ENCODE measurements at places on chromosomes 6 and 20.

- DNase-seq, result no peak
Measured at GRCh38 chr6:39882531-39882899, 51.7 kb downstream of the MOCS1 start.

- DNase-seq, result no peak
Measured at GRCh38 chr20:60558486-60558885, 600.3 kb downstream of the CDH26 start.

GRCh38 chr6:75512591-75512990 is 19.0 kb upstream of the FILIP1 start:
- no peak for DNase-seq

DNA sequence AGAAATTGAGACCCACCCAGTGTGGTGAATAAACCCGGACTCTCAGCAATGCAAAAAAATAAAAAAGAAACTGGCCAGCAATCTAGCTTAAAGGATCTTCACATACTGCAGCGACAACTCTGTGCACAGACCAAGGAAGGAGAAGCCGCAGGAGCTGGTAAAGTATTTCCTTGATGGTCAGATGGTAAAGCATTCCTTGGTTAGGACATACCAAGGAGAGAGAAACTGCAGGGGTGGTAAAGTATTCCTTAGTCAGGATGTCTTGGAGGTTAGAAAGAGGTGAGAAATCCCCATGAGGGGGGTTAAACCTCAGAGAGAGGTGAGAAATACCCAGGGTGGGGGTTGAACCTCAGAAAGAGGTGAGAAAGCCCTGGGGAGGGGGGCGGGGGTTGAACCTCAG is 86.8 kb downstream of the PLG start:
- no peak for DNase-seq

GRCh38 chr20:17641993-17642392 is 40.0 kb downstream of the RRBP1 start:
- DNase-seq, result no peak

DNA sequence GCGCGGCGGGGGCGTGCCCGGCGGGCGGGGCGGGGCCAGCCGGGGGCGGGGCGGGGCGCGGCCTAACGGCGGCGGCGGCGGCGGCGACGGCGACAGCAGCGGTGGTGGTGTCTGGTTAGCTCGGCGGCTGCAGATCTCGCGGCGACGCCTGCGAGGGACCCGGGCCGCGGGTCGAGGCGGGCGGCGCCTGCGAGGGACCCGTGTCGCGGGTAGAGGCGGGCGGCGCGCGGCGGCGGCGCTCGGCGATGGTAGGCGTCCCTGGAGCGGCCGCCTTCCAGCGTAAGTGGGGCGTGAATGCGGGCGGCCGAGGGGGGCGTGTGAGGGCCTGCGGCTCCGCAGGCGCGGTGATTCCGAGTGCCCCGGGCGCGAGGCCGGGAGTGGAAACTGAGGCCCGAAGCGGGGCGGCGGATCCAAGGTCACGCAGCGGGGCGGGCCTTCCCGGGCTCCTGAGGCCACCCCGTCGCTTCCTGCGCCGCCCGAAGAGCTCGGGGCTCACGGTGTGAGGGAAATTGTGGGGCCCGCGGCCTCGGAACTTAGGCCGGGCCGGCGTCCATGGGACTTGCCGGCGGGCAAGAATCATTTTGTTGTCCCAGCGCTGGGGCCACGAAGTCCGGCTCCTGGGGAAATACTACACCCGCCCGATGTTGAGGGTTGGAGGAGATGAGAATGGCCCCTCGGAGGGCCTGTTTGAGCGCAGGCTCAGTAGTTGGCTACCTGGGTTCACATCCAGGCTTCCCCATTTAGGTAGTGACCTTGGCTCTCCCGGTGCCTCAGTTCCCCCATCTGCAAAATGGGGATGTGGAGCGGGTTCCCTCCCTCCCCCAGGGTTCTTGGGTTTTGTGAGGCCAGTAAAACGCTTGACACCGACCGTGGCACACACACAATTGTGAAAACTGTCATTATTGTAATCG is at the start of gene CBFA2T2:
Gene CBFA2T2 (plus strand): TSS at position 74 of the 911 bp plus-strand sequence. CDS start 172 bp downstream, at position 246.
- DNase-seq, result peak; percentile 42

- DNase-seq, result no peak
Measured at GRCh38 chr6:4451081-4451480, 315.7 kb upstream of the ECI2 start.

DNA sequence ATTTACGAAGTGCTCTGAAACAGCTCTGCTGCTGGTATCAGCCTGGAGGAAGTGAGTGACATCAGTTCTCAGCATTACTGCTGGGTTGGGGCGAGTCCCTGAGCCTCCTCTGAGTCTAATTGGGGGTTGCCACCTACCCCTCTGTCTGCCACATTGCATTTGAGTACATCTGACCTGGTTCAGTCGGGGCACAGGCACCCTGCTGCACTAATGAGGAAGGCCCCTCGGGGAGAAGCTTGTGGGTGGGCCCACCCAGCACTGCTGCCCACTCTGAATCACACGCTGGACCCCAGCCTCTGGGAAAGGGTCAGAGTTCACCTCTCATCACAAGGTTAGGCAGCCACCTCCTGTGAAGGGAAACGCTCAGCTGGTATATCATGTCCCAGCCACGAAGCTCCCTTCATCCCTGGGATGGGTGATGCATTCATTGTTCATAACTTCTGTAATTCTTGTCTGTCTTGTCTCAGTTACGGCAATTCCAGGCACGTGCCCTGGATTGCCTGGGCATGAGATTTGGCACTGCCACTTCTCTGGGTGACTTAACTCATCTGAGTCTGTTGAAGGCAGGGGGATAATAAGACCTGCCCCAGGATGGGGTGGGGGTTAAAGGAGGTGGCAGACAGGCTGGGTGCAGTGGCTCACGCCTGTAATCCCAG is 13.3 kb downstream of the DNMT3B start:
- DNase-seq, result no peak

- DNase-seq, result no peak
Measured at GRCh38 chr20:58136149-58136484, 92.3 kb downstream of the ANKRD60 start.

DNA sequence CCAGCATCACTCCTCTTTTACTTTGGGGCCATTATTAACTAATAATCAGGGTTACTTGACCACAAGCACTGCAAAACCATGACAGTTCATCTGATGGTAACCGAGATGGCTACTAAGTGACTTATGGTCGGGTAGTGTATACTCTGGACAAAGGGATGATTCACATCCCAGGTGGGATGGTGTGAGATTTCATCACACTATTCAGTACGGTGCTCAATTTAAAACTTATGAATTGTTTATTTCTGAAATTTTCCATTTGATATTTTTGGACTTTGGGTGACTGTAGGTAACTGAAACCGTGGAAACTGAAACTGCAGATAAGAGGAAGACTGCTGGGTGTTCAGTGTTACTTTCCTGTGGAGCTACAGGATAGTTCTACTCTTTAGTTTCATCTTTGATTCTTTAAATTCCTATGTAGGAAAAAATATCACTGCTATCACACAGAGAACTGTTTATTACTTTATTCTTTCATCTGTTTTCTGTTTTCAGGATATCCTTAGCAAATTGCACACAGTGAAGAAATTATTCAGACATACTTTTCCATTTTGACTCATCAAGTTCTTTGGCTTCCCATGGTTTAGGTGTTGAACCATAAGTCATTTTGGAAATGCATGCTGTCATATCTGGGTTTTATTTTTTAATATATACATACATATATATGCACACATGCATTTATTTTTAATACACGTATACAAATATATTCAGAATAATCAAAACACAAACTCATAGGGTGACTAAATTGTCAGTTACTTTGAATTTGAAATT is 59.1 kb upstream of the C20orf144 start:
- DNase-seq, result no peak

DNA sequence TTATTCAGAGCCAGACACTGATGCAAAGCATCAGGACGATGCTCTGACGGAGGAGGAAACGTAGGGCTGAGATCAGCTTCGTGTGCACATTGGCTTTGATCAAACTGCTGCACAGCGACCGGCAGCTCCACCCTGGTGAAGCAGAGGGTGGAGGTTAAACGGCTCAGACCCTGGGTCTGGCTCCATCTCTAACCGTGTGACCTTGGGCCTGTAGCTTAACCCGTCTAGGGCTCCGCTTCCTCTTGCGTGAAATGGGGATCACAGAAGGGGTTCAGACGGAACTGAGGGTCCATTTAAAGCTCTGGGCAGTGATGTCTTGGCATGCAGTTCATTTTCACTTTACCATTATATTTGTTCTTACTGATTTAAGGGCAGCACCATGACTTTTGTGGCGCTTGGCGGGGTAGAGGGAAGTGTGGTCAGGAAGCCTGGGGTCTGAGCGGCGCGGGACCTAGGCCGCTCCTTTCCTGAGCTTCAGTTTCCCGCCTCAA is 644 bp downstream of the RBL1 start:
- DNase-seq, result no peak
